ENCODE measurements at places on chromosomes 7 and 10.

- no peak for DNase-seq
Measured at GRCh38 chr7:91325726-91326125, 61.5 kb downstream of the FZD1 start.

DNA sequence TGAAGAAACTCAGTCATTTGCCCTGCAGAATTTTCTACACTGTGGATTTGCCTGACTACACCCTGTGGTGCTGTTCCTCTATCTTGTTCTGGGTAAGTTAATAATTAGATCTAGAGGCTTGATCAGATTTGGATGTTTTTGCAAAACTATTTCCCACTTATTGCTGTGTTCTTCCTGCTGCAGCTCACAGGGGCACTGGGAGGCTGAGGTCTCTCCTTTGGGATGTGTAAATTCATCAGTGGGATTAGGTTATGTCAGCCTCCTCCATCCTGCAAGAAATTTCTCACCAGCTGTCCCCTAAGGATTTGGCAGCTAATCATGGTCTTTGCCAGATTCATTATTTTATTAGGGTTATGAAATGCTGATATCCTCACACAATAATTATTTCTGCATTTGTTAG is 148.1 kb upstream of the ZNF32 start:
- DNase-seq, result no peak

- DNase-seq, result no peak
Measured at GRCh38 chr10:42574336-42574735, 64.0 kb downstream of the ZNF33B start.

- DNase-seq, result no peak
Measured at GRCh38 chr7:40211276-40212003, 76.6 kb downstream of the SUGCT start.

DNA sequence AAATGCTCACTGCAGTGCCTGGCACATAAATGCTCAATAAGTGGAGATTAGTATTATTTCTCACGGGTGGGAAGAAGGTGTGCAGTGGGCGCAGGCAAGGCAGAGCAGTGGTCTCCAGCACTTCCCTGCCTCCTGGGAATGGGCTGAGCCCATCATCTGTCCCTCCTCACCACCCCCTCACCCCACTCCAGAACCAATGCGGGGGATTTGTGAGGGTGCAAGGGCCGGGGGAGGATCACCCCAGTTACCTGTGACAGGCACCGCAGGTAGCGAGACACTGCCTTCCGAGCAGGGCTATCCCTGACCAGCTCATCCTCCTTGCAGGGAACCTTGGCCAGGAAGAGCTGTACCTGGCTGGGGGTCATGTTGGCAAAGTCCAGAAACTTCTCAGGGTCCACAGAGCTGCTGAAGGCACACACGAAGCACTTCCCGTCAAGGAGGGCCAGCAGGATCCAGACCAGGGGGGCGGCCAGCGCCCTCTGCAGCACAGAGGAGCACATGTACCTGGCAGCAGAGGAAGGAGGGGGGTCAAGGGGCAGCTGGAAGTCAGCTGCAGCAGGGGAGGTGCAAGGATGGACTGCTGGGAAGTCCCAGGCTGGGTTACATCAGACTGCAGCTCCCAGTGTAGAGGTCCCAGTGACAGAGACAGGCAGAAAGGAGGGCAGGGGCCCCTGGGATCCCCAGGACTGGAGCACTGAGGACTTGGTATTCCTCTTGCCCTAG is 2.8 kb downstream of the CALHM3 start:
- DNase-seq, result no peak

DNA sequence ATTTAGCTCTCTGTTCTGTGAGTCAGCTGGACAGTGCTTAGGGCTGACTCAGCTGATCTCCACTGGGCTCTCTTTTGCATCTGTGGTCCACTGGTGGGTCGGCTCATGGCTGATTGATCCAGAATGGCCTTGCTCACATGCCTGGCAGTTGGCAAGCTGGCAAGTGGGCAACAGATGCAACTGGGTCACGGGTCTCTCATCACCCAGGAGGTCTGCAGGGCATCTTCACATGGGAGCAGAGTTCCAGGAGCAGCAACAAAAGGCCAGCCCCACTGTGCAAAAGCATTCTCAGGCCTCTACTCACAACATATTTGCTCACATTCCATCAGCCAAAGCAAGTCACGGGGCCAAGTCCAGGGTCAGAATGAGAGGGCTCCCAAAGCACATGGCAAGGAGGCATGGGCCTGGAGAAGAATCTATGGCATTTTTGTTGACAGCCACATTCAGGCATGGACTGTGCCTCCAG is 98.8 kb downstream of the OAT start:
- no peak for DNase-seq

GRCh38 chr10:78207216-78207615 is 173.6 kb downstream of the RPS24 start:
- no peak for DNase-seq

- DNase-seq, result no peak
Measured at GRCh38 chr7:74202841-74203556, 6.8 kb upstream of the LAT2 start.

DNA sequence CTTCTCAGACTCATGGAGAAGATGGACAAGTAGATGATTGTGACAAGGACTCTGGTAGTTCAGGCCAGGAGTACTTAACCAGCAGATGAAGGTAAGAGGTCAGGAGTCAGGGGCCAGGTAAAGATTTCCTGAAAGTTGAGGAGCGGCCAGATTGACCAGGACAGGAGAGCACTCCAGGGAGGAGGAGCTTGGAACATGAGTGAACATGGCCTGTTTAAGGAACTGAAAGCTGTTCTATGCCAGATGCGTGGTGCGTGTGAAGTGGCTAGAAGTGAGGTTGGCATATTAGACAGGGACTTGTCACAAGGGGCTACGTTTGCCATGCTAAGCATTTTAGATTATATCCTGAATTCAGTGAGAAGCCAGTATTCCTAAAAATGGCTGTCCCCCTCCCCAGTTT is 157.2 kb downstream of the WNT2 start:
- DNase-seq, result no peak

GRCh38 chr7:150793569-150794238 is 6.5 kb downstream of the TMEM176B start:
- DNase-seq, result no peak

DNA sequence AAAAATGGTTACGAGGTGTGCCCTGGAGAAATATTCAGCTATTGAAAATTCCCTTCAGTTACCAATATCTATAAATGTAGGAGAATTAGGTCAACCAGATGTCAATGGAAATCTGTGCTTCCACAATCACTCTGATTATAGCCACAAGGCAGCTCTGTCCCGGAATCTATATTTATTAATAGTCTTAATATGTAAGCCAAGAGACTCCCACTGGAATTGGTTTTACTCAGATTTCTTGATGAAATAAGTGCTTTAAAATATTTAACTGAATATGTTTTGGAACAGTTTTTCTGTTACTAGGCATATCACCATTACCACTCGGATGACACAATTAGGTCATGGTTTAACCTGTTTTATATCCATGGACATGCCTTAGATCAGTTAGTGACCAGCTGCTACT is 169.6 kb downstream of the POM121L12 start:
- DNase-seq, result no peak

- no peak for DNase-seq
Measured at GRCh38 chr7:157458254-157458633, 121.4 kb downstream of the DNAJB6 start.

DNA sequence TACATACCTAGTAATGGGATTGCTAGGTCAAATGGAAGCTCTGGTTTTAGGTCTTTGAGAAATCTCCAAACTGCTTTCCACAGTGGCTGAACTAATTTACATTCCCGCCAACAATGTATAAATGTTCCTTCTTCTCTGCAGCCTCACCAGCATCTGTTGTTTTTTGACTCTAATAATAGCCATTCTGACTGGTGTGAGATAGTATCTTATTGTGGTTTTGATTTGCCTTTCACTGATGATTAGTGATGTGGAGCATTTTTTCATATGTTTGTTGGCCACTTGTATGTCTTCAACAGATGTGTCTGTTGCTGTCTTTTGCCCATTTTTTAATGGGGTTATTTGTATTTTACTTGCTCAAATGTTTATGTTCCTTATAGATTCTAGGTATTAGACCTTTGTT is 675.5 kb downstream of the SUGCT start:
- DNase-seq, result no peak

DNA sequence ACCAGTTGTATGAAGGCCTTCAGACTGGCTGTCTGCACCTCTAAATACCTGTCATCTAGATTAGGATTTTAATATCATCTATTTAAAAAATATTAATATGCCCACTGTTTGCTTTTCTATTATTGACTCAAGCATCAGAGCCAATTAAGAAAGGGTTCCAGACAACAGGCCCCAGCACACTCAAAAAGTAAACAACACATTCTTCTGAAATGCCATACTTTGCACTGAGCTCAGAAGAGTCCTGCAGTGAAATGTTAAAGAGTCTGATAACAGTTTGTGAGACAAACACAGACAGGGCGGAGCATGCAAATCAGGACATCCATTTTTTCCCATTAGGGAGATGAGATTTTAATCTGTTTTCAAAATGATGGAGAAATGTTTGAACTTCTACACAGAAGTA is 45.9 kb upstream of the KLF6 start:
- DNase-seq, result no peak

DNA sequence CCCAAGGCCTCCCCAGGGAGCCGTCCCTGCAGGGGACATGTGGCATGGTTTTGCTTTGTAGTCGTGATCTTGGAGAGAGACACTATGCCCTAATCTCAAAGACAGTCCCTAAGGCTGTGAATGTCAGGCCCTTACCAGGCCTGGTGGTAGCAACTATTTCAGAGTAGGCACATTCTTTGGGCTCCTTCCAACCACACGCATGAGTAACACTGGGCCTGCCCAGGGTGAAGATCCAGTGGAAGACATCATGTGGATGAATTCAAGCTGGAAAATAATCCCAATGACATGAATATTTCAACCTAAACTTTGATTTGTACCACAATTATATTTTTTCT is 39.5 kb upstream of the INSIG1 start:
- DNase-seq, result no peak

DNA sequence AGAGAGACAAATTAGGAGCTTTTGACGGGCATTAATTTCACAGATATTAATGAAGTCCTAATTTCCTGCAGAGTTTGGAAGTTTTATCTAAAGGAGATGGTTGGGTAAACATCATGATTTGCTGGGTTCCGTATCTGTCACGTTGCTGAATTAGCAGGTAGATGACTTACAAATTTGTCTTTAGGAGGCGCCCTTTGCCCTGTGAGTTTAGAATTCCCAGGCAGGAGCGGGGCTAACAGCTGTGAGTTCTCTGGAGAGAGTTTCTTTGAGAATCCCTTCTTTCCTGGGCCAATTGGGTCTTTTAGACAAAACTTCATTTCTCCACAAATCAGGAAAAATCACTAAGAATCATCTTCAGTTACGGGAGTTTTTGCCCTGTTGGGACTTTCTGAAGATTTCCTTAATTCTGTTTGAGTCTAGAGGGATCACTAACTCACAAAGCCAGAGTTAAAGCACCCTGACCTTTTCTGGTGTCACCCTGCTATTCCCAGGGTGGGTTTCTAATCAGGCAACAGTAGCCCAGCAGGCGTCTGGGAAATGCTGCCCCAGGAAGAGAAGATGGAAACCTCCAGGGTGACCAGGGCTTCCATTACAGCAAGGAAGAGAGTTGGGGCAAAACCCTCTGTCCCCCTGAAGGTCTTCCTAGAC is 63.7 kb downstream of the PRKCQ start:
- no peak for DNase-seq

- DNase-seq, result no peak
Measured at GRCh38 chr7:97495487-97495886, 236.4 kb upstream of the TAC1 start.

GRCh38 chr7:46814516-46815250 is 767.2 kb downstream of the TNS3 start:
- DNase-seq, result no peak

DNA sequence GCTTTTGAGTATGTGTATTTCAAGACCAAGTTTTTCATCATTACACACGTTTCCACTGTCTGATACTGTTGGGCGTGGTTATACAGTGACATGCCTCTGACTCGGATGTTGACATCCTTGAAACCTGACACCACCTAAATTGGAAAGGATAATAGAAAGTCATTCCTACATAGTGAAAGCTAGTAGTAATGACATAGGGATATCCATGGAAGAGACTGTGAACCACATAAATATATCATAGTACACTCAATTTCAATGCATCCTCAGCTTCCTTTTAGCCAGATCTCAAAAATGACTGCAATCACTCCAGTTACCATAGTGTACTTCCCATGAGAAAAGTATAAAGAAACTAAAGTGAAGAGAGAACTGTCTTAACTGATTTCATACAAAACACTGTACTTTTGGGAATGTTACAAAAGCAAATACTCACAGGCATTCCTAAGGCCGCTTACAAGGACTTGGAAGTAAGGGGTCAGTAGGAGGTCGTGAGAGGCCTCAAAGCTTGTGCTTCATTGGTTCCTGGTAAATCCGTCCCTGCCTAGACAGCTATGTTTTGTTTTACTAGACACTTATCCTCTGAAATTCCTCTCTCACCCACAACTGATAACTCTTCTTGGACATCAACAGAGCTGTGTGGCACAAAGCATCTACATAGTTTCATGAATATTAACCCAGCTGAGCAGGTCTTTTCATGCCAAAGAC is 71.8 kb upstream of the VWDE start:
- DNase-seq, result no peak

GRCh38 chr10:29968585-29968984 is 90.8 kb downstream of the JCAD start:
- no peak for DNase-seq

DNA sequence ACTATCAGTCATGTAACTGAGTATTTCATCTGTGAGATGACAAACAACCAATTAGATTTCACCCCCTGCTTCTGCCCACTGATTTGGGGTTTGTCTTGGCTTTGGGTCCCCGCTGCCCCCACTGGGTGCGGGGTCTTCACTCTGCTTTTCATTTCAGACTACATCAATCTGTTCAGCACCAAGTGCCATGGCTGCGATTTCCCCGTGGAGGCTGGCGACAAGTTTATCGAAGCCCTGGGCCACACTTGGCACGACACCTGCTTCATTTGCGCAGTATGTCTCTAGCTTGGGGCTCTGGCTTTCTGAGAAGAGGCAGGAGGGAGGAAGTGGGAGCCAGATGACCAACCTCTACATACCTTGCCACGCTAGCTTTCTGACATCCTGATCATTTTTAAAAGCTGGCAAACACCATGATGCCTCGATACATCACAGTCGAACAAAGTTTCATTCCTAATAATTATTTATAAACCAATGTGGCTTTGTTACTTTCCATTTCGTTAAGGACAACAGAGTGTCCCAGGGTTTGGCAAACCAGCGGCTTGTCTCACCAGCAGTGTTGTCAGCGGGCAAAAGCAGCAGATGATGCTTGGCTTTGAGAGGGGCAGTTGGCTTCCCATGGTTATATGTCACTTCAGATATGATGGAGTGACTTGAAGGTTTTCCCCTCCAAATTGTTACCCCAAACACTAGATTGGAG is 30.3 kb upstream of the BMPR1A start:
- DNase-seq, result no peak

GRCh38 chr7:156240532-156240931 is 400.0 kb upstream of the RNF32 start:
- no peak for DNase-seq

DNA sequence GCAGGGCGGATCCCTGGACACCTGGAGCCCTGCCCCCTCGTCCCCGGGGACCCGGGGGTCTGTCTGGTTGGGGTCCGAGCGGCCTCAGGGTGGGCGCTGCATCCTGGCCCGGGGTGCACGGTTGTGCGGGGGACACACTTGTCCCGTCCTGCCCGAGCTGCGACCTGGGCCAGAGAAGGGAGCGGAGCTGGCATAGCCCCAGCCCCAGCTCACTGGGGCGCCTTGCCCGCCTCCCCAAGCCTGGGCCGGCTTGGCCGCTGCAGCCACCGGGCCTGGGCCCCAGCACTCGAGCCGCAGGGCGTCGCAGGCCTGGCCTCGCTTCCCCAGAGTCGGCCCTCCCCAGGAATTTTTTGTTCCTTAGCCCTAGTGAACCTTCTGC is 54.5 kb downstream of the GLRX3 start:
- no peak for DNase-seq
